Endothelial cell of umbilical vein (primary cell): ENCODE measurements at places on chromosomes 3 and 15. TPM values are rescaled to one million over a fixed set of nuclear protein-coding genes. Genes with fewer than 3 reads are reported as not detected.
A peak's percentile ranks its signal among the peaks of the same experiment; 100 is the strongest.

- DNase-seq: no peak
Observed at GRCh38 chr3:461006-461405, 264.4 kb downstream of the CHL1 start.

GALNT15 gene
- total RNA-seq: 1.7 and 5.4 TPM in 2 replicates

UTS2B gene
- total RNA-seq: 0.81 and 1.1 TPM in 2 replicates

LTF gene
- total RNA-seq: not detected in 2 replicates

- peak; percentile 30 for DNase-seq
Observed at GRCh38 chr15:69035205-69035917, 20.9 kb downstream of the NOX5 start.

ITIH1 gene
- total RNA-seq: not detected in 2 replicates

DNA sequence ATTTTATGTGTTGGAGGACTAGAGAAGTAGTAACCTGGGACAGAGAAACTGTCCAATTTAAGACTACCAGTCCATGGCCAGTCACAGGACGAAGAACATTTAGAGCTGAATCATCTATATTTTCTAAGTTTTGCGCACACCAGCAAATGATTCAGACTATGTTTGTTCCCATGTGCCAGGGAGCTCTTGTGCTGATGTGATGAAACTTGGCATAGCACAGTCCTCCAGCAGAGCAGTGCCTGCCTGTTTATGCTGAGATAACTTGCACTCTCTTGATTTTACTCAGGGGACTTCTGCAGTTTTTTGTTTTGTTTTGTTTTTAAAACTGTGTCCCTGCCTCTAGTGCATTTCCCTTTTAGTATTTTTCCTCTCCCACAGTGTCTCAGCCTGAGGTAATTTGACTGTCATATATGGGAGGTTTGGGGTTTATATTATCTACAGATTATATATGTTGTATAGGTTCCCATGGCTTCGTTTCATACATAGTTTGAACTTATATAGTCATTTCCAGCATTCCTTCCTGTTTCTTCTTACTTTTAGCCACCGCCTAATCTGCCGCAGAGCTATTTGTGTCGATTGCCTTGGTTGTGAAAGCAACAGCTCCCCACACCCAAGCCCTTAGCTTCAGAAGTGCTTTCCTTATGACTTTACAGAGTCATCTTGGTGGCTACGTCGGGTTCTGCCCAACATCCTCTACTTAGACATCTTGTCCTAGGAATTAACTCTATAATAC, 45.5 kb downstream of the PPM1L start:
- no peak for DNase-seq

DNA sequence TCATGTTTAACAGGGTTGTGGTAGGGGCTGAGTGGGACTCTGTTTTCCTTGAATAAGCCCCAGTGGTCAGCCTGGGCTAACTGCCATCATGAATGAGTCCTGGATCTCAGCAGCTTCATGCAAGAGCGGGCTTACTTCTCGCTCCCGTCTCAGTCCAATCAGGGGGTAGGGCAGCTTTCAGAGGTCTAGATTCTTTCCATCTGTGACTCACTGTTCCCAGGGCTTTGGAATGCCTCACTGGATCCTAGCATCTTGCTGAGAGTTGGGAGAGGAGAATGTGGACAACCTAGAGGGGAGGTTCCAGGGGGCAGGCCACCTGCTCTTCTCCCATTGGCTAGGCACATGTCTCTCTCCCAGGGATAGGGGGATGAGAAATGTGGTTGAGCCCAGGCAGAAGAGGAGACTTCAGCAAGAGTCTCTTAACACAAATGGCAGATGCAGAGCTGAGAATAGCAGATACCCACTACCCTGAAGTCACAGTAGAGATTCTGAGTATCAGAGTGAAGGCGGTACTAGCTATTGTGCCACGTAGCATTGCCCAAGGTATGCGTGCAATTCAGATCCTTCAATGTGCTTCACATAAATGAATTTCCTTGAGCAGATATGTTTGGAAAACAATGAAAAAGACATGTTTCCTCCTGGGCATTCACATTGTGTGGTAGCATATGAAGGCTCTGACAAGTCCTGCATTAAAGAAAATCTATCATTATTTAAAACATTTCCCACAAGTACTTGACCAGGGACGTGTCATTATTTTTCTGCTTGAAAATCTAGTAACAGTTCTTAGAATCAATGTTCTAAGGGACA, 257.7 kb upstream of the PROK2 start:
- no peak for DNase-seq

CCR9 gene
- total RNA-seq: not detected in 2 replicates

CIP2A gene
- total RNA-seq: 28.7 and 33.7 TPM in 2 replicates

CD200 gene
- total RNA-seq: 7.2 and 8.2 TPM in 2 replicates

ARNT2 gene
- 0.18 and 0.20 TPM in 2 replicates for total RNA-seq
